GM18507 (cell line): ENCODE measurements at places on chromosomes 6 and 20.
A peak's percentile ranks its signal among the peaks of the same experiment; 100 is the strongest.

DNA sequence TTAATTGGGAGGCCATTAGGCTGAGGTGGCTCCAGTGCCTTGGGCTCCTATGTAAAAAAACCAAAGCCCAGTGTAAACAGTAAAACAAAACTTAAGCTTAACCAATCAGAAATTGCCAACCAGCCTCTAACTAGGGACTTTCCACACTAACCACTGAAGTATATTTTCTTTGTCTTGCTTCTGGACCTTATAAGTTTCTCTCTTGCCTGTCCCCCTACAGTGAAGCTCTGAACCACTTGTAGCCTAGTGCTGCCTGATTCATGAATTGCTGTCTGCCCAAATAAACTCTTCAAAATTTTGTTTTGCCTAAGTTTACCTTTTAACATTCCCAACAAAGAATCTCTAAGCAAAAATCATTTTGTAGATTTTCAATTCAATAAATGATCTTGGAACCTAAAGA lies 28.2 kb downstream of the POPDC3 start:
- no peak for DNase-seq

GRCh38 chr20:58888521-58889333 lies 36.2 kb downstream of the GNAS start:
- peak; percentile 73 for DNase-seq

- no peak for DNase-seq
Observed at GRCh38 chr6:14105547-14105946, 12.0 kb upstream of the CD83 start.

DNA sequence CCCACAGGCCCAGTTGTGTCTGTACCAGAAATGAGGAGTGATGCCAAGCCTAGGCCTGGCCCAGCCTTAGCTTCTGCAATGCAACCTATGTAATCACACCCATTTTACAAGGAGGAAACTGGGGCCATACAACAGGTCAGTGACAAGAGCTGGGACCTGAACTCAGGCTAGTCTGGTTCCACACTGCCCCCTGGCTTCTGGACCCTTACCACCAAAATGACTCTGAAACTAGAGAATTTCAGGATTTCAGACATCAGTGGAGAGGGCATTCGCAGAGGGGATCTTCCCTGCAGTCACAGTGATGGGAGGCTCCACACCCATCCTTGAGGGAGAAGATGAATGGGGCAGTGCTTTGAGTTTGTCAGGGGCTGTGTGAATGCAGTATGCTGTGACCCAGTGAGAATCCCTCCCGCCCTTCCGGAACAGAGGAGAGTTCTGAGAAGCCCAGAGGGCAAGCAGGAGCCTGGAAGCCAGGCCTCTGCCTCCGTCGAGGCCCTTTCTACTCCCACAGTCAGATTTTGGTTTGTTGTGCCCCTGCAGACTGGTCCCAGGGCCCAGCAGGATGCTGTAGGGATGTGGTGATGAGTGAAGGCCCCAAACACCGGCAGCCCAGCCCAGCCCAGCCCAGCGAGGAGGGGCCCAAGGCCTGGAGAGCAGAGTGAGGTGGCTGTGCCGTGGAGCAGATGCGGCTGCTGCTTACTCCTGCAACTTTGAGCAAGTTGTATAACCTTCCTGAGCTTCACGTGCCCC lies 48.1 kb upstream of the MYL9 start:
- no peak for DNase-seq

- no peak for DNase-seq
Observed at GRCh38 chr20:5933802-5934436, 16.4 kb downstream of the TRMT6 start.

GRCh38 chr6:12421596-12421995 lies 131.4 kb downstream of the EDN1 start:
- no peak for DNase-seq

- no peak for DNase-seq
Observed at GRCh38 chr6:123454448-123454847, 182.3 kb downstream of the TRDN start.

GRCh38 chr6:1615853-1616420 lies 6.2 kb downstream of the FOXC1 start:
- no peak for DNase-seq

DNA sequence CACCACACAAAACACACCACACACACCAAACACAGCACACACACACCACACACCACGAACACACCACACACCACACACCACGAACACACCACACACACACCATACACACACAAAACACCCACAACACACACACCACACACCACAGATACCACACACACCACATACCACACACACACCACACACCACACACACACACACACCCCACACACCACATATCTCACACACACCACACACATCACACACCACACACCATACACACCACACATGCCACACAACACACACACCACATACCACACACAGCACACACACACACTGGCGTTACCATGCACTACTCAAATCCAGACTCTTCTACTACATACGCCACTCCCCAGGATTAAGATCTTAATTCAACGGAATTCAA lies 118.9 kb upstream of the THBS2 start:
- DNase-seq = no peak

- peak; percentile 45 for DNase-seq
Observed at GRCh38 chr6:43733471-43734293, 36.3 kb upstream of the VEGFA start.

- no peak for DNase-seq
Observed at GRCh38 chr20:23437126-23437899, 2.2 kb upstream of the CSTL1 start.
